ENCODE measurements at places on chromosomes 5 and 9.

DNA sequence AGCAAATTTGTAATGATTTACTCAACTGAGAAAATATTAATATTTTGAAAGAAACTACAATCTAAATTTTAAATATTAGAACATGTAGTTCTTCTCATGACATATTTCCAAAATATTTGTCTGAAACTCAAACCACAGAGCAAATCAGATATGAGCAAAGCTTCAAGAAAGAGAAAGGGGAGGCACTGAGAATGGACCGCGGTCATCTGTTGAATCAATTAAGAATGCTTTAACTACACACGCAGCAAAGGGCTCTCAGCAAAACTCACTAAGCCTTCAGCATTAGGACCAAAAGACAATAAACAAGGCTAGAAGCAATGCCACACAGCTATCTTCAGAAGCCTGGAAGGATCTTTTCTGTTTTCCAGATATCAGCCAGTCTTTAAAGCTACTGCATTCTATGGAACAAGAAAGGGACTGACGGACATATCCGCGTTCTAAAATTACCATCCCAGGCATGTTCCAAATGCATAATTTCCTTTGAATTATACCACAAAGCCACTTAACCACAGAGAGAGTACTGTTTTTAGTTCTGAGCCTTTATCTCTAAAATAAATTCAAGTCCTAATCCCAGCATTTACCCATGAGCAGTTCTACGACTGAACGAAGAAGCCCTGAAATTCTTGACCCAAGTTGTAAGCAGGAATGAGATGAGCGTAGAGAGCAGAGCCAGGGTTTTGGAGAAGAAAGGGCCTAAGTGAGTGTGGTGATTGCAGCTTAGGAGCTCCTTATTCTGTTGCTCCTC lies 513.5 kb downstream of the AGTPBP1 start:
- no peak for DNase-seq

GRCh38 chr5:1474866-1475543 lies 29.8 kb upstream of the SLC6A3 start:
- DNase-seq = no peak

DNA sequence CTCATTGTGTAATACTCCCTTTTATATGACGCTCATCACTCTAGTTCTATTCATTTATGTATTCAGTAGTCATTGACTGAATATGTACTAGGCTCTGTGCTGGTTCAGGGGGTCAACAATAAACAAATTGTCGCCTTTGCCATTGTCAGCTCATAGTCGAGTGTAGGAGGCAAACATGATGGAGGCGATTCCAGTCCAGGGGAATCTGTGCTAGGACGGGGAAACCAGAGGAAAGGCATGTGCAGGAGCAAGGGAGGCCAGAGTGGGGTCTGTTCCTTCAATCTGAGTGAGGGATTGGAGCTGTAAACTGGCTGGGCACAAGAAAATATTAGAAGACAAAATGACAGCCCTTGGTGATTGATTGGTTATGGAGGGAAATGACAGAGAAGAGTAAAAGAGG lies 83.9 kb downstream of the ANGPTL2 start:
- DNase-seq = no peak

- DNase-seq = peak; percentile 69
Measured at GRCh38 chr5:145975361-145976066, 39.1 kb downstream of the SH3RF2 start.

DNA sequence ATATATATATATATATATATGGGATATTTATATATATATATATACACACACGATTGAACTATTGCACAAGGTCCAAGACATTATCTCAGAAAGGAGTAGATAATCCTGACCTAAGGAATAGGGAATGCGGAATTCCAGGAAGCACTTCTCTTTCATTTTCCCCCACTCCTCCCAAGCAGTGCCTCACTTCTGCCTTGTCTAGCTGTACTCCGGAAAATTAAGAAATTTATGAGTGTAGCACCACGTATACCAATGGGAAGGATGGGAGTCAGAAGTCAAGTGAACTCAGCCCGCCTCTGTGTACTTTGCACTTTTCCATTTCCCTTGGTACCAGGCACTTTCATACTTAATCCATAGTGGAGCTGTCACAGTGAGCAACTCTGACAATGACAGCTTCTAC lies 10.9 kb downstream of the SLC36A1 start:
- DNase-seq = no peak

DNA sequence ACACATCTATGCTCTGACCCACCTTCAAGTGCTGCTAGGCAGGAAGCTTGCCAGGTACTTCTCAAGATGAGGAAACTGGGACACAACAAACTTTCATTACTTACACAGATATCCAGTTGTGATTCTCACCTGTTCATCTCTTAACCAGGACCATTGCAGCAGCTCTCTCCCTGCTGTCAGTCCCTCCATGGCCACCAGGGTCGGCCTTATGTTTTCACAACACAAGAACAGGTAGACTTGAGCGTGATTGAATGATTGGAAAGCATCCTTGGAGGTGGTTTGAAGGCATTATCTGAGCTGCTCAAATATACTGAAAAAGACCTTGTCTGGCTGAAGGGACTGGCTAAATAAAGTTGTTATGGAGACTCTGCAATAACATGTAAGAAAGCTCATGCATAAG lies 94.4 kb downstream of the MTREX start:
- DNase-seq = no peak

DNA sequence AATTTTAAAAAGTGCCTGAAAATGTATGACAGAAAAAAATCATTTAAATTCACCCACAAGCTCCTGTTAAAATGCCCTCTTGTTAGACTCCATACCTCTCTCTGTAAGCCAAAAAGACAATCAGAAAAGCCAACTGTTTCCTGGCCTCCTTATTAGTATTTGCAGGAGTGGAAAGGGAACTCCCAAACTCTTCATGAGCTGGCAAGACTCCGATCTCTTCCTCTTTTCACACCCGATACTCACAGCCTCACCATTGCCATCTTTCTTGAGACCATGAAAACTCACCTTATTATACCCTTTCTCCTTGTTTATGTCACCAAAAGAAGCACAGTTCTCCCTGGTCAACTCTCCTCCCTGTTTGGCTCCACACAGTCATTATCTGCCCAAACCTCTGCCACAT lies 197.8 kb downstream of the DMAC1 start:
- no peak for DNase-seq

GRCh38 chr9:73872701-73873100 lies 624.4 kb upstream of the RORB start:
- DNase-seq = no peak

- DNase-seq = peak; percentile 87
Measured at GRCh38 chr9:16150501-16150900, 597.7 kb downstream of the CCDC171 start.

GRCh38 chr5:76831110-76831452 lies 12.3 kb downstream of the F2RL1 start:
- no peak for DNase-seq

DNA sequence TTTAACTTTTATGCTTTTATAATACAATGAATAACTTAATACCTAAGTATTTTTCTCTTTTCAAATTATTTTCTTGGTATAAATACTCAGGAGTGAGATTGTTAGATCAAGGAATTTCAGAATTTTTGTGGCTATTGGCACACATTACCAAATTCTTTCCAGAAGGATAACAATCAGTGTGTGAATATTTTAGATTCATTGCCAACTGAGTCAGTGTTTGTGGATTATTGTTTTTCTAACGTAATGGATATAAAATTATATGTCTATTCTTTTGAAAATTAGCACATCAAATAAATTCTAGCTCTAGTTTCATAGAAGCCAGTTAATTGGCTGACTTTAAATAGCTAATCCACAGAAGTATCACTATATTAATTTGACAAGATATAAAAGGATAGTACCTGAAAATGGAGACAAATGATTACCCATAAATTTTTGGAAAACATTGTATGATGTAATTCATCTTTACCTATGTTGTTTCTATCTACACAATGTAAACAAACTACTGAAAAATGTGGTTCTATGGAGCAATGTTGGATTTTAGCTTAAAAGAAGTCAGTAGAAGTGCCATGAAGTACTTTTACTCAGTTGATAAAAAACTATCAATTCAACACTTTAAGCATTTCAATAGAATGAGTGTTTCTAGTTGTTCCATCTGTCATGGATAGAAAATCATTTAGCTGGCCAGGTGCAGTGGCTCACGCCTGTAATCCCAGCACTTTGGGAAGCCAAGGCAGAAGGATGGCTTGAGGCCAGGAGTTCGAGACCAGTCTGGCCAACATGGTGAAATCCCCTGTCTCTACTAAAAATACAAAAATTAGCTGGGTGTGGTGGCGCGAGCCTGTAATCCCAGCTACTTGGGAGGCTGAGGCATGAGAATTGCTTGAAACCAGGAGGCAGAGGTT lies 185.1 kb downstream of the ADAMTSL1 start:
- no peak for DNase-seq

DNA sequence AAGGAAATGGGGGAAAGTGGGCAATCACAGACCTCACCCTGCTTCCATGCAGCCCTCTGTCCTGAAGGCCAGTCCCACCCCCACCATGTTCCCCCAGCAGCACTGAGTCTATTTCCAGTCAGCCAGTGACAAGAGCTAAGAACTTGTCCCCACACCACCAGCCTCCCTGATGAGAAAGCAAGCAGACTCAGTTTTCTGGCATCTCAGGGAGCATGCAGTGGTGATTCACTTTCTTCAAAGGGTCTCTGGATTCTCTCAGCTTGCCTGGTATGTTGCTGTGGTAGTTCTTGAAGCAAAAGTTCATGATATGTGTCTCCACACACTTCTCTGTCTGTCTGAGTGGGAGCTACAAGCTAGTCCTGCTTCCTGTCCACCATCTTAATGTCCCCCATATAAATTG lies 799.9 kb upstream of the TYRP1 start:
- no peak for DNase-seq

DNA sequence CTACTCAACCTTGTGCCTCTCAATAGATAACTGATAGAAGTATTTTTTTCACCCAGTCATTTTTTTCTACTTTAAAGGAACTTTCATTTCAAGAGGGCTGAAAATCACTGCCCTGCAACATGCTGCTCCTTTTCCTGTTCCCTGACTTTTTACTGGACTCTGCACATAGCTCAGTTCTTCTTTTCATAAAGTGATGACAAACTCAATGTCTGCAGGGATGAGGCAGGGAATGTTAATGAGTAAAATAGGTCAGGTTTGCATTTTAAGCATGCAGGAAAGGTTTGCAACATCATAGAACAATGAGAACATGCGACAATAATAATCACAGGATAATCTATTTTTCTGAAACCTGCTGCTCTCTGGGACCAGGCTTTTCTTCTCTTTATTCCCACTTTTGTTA lies 172.2 kb upstream of the SGCD start:
- no peak for DNase-seq

DNA sequence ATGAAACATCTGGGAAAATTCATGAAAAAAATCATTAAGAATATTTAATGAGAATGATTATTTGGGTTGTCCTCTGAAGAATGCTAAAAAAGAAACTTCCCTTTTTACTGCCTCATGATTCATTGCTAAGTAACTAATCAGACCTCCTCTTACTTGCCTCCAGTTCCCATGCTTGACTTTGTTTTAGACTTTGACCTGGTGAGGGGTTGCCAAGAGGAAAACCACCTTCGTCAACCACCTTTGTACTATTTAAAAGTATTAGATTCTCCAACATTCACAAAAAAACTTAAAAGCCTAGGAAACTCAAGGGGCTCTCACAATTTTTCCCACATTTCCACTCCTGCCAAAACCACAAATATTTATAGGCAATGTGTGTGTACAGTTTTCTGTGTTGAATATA lies 115.2 kb upstream of the ST8SIA4 start:
- DNase-seq = no peak

GRCh38 chr5:59275170-59275509 lies 618.4 kb downstream of the PDE4D start:
- DNase-seq = no peak

DNA sequence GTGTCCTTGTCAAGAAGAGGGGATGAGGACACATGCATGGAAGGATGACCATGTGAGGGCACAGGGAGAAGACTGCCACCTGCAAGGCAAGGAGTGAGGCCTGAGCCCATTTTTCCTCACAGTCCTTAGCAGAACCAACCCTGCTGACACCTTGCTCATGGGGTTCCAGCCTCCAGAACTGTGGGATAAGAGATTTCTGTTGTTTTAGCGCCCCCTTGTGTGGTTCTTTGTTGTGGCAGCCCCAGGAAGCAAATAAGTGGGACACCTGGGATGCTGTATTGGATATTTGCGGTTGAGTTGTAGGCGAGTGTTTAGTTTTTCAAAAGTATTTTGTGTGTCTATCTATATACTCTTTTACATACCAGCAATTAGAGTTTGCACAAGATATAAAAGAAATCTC lies 206.4 kb downstream of the NXNL2 start:
- DNase-seq = peak; percentile 53

DNA sequence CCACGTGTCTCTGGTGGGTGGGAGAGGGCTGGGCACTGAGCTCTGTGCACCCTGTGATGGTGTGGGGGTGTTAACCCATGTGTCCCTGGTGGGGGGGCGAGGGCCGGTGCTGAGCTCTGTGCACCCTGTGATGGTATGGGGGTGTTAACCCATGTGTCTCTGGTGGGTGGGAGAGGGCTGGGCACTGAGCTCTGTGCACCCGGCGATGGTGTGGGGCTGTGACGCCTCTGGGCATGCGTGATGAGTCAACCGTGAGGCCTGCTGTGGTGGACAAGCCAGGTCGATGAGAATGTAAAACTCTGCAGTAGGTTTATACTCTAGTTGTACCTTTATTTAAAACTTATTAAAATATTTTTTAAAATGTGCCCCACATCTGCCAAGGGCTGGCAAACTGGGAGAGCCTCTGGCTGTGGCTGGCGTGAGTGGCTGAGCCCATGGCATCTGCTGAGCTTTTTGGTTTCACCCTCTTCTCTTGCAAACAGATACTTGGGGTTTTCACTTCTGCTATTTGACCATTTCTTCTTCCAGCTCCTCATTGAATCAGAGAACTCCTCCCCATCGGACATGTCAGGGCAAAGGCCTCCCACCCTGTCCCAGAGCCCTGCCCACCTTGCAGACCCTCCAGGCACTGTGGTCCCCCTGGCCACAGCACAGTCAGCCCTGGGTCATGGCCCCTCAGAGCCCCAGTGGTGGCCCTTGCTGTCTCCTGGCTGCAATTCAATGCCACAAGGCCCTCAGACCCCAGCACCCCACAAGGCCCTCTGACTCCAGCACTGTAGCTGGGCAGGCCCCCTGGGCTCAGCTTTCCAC lies 18.5 kb upstream of the EXOC3 start:
- DNase-seq = no peak

- DNase-seq = no peak
Measured at GRCh38 chr5:131821221-131821620, 24.4 kb upstream of the FNIP1 start.

DNA sequence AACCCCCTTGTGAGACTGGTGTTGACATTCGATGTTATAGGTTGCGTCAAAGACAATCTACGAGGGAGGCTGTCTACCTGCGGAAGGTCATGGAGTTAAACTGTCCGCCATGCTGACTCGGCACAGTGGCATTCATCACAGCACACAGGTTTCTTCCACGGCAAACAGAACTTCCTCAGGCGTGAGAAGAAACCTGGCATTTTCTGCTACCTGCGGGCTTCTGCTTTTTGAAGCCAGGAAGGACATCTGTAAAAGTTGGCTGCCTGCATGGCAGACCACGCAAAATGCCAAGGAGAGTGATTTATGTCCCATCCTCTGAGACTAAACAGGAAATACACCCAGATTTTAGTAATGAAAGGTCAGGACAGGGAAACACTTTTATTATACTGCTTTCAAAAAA lies 809.8 kb upstream of the NUDT12 start:
- DNase-seq = no peak
